Sigmoid colon (tissue), 7 donors: ENCODE measurements at places on chromosomes 3 and 15. TPM values are rescaled to one million over a fixed set of nuclear protein-coding genes. Genes with fewer than 3 reads are reported as not detected.

The SEMA6D gene
- 2.4 TPM for polyA plus RNA-seq

The SERINC4 gene
- not detected for polyA plus RNA-seq

The COMMD2 gene
- polyA plus RNA-seq = 14.3 TPM

The SNRPN gene
- polyA plus RNA-seq = 53.5 TPM

The SLC24A5 gene
- polyA plus RNA-seq = not detected

The ITIH4 gene
- polyA plus RNA-seq = 5.4 TPM

The CLDN16 gene
- polyA plus RNA-seq = not detected

The SLC9C1 gene
- not detected for polyA plus RNA-seq

The MOBP gene
- not detected for polyA plus RNA-seq

The GLDN gene
- polyA plus RNA-seq = not detected

The CDHR4 gene
- 0.16 TPM for polyA plus RNA-seq

The FBN1 gene
- 15.0 TPM for polyA plus RNA-seq

The CRABP1 gene
- polyA plus RNA-seq = not detected

The TEX55 gene
- polyA plus RNA-seq = not detected

The STRC gene
- polyA plus RNA-seq = not detected

The MAGI1 gene
- polyA plus RNA-seq = 12.7 TPM

The CADM2 gene
- 0.46 TPM for polyA plus RNA-seq

The SEMA3B gene
- polyA plus RNA-seq = 39.2 TPM

The SCN11A gene
- under 0.01 TPM for polyA plus RNA-seq

The POMGNT2 gene
- 2.3 TPM for polyA plus RNA-seq

The EFHB gene
- polyA plus RNA-seq = not detected

The RASSF1 gene
- 16.4 TPM for polyA plus RNA-seq

The EIF4A2 gene
- polyA plus RNA-seq = 305 TPM

The POPDC2 gene
- 13.1 TPM for polyA plus RNA-seq

The KLHL40 gene
- polyA plus RNA-seq = not detected

The ADCY5 gene
- polyA plus RNA-seq = 9.9 TPM

The ARL6IP5 gene
- polyA plus RNA-seq = 50.2 TPM

The TF gene
- polyA plus RNA-seq = 14.8 TPM

The PDE8A gene
- 39.8 TPM for polyA plus RNA-seq

The RNF123 gene
- polyA plus RNA-seq = 28.6 TPM

The RBSN gene
- 7.2 TPM for polyA plus RNA-seq

The SAMD7 gene
- not detected for polyA plus RNA-seq

The STX19 gene
- polyA plus RNA-seq = 13.1 TPM

The ARNT2 gene
- 1.2 TPM for polyA plus RNA-seq

The MYLK gene
- 21.5 TPM for polyA plus RNA-seq

The SLC35A5 gene
- polyA plus RNA-seq = 14.5 TPM

The RHOV gene
- 5.2 TPM for polyA plus RNA-seq

The UBA5 gene
- polyA plus RNA-seq = 20.8 TPM

The EPHB3 gene
- polyA plus RNA-seq = 1.6 TPM

The CEMIP gene
- 0.23 TPM for polyA plus RNA-seq

The FGD5 gene
- polyA plus RNA-seq = 2.1 TPM

The SHC4 gene
- polyA plus RNA-seq = 0.64 TPM
